ENCODE measurements at places on chromosomes 16 and 17.

- peak; percentile 76 for DNase-seq
Observed at GRCh38 chr16:84062734-84063640, 20.4 kb upstream of the SLC38A8 start.

DNA sequence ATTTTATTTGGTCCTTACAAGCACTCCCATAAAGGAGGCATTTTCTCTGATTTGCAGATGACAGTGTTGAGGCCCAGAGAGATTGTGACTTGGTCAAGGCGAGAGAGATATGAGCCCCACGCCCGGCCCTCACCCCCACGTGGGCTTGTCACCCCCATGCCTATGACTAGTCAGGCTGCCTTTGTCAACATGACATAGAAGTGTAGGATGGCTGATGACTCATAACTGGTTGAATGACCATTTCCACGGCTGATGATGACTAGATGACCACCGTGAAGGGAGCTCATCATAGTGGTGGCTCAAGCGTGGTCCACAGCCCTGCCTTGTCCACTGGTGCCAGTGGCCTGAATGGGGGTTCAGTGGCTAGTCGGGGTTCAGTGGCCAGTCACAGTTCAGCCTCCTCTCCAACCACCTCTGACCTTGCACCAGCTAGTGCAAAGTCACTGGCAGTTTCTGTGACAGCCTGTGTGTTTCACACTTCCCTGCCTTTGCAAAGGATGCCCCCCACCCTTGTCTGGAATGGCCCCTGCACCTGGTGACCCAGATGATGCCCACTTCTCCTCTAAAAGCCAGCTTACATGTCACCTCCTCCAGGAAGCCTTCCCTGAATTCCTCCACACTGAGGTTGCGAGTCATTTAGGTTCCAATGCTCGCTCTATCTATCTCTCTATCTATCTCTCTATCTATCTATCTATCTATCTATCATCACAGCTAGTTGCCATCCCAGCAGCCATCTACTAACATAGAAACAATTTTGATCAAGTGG, 3.8 kb upstream of the WSCD1 start:
- no peak for DNase-seq

- DNase-seq, result peak; percentile 14
Observed at GRCh38 chr16:58563775-58564174, 48.5 kb downstream of the SETD6 start.

DNA sequence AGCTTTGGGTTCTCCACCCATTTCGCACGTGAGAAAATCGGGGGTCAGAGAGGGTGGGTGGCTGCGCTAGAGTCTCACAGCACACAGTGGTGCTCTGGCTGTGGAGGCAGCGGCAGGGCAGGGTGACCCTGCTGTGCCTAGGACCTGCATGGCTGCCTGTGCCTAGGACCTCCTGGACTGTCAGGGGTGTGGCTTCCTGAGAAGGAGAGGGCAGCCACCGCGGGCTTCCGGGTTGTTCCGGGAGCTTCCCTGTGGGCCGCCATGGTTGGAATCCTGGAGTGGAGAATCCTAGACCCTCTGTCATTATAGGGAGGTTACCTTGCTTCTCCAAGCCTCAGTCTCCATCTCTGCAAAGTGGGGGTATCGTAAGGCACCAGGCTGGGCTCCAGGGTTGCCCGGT, 9.3 kb downstream of the ZFPM1 start:
- no peak for DNase-seq

GRCh38 chr17:59047616-59048015, 59.1 kb downstream of the TRIM37 start:
- DNase-seq, result no peak

DNA sequence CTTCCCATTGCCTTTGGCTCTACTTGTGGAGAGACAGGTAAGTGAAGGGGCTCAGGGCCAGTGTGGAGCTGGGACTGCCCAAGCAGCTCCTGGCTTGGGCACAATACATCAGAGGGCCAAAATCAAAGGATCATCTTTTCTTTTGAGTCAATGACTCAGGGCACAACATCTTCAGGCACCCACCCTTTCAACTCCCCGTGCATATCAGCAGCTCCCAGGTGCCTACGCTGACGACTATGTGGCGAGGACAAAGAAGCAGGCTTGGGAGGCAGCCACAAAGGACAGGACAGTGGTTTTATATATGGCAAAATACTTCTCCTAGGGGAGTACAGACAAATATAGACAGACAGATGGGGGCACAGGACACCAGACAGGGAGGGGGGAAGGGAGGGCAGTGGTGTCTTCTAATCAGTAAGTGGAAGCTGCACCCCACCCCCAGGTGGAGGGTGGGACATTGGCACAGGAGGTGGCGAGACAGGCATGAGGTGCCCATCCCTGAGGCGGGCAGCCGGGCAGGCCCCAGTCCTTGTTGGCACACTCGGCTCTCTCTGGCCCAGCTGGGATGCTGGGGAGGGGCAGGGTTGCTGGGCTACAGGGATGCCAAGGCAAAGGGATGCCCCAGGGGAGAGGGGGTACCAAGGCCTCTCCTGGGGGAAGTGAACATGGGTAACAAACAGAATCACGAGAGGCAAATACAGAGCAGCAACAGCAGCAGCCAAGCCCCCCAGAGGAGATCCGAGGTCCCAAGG, 7.7 kb upstream of the ARL5C start:
- DNase-seq, result no peak

DNA sequence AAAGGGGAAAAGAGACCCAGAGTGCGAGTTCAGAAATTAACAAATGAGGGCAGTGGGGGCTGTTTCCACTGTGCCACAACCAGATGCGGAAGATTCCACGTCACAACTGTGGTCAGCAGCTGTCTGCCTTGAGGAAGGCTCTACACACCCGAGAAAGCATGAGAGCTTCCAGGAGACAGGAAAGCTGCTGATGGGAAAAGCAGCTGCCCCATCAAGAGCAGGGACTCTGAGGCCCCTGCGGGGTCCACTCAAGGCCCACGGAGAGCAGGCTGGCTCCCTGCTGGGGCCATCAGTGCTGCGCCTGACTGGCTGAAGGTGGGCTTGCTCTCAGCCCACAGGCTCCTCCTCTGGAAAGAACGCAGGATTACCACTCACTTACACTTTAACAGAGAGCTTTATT, 14.8 kb upstream of the TRAP1 start:
- no peak for DNase-seq

DNA sequence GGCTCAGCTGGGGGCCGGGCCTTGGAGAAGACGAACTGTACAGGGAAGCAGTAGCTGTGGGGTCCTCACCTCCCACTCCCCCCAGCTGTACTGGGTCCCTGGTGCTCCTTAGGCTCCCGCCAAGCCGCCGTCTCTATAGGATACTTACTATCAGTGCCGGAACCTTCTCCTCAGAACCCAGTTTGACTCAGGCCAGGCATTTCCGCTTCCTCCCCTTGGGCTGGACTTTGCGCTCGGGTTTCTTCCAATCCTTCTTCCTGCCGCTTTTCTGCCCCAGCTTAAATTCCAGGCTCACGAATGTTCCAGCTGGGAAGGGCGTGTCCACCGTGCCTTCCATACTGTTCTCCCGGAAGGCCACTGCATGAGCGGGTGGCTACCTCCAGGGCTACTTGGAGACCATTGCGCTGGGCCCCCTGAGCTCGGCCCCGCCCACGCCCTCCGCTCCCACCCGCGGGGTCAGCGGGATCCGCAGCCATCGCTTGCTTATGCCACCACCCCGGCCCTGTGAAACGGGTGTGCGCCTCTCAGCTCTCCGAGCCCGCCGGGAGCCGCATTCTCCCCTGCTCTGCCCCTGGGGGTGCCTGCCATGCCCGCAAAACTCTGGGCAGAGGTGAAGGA, 1795.9 kb downstream of the TP53TG3F start:
- DNase-seq, result no peak

- DNase-seq, result peak; percentile 54
Observed at GRCh38 chr16:67763066-67763465, 43.3 kb downstream of the RANBP10 start.

- DNase-seq, result peak; percentile 84
Observed at GRCh38 chr17:29723278-29724047, 100.8 kb upstream of the CORO6 start.

- peak; percentile 59 for DNase-seq
Observed at GRCh38 chr16:30867747-30868146, 26.1 kb downstream of the BCL7C start.

- DNase-seq, result no peak
Observed at GRCh38 chr17:13984956-13985355, 84.3 kb upstream of the COX10 start.

- DNase-seq, result no peak
Observed at GRCh38 chr17:79532107-79532790, 78.6 kb downstream of the RBFOX3 start.

- no peak for DNase-seq
Observed at GRCh38 chr17:13513039-13513405, 88.7 kb downstream of the HS3ST3A1 start.

DNA sequence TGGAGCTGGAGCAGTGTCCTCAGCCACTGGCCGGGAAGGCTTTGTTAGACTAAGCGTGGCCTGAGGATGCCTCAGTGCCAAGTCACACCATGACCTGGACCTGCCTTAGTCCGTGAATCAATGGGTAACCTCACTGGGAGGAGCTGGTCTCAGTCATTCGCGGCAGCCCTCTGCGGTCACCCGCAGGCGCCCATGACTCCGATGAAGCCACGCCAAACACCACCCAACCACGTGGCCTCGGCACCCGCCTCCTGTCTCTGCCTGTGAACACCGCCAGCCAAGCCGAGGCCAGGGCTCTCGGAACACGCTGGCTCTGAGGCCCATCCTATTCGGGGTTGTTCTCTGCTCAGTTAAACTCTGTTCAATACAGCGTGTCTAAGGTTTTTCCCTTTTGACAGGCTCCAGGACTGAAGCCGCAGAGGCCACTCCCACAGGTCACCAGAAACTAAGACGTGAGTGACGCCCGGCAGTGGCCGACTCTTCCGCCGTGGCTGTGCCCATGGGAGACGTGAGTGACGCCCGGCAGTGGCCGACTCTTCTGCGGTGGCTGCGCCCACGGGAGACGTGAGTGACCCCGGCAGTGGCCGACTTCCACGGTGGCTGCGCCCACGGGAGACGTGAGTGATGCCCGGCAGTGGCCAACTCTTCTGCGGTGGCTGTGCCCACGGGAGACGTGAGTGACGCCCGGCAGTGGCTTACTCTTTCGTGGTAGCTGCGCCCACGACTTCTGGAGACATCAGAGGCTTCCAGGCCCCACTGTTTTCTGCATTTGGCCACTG, 16.8 kb upstream of the PABPN1L start:
- DNase-seq, result no peak

GRCh38 chr16:1740781-1741490, 30.4 kb downstream of the NME3 start:
- no peak for DNase-seq

DNA sequence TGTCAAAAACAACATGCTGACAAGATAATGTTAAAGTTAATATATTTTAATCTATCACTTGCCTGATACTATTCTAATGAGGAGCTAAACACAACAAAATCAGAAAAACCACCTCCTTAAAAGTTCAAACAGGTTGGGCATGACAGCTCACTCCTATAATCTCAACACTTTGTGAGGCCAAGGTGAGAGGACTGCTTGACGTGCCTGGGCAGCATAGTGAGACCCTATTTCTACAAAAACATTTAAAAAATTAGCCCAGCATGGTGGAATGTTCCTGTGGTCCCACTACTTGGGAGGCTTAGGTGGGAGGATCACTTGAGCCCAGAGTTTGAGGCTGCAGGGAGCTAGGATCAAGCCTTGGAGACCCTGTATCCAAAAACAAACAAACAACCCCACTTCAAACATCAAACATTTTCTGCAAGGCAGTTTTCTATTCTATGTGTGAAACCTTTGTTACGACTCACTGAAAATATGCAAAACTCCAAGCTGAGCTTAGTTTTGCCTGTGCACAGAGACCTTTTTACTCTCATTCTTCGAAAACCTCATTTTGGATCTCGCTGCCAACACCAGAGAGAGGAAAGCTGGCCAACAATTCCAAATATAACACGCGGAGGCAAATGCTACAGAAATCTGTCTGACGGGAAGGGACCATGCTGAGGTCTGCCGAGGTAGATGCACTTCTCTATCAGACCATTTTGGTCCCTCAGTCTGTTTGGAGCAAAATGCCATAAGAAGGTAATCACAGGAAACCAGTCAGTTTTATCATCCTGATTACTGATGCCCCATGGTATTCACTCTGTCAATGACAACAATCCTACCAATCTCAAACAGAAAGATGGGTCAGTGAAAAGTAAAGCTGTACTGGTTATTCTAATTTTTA, 6.2 kb downstream of the PHF12 start:
- DNase-seq, result no peak

DNA sequence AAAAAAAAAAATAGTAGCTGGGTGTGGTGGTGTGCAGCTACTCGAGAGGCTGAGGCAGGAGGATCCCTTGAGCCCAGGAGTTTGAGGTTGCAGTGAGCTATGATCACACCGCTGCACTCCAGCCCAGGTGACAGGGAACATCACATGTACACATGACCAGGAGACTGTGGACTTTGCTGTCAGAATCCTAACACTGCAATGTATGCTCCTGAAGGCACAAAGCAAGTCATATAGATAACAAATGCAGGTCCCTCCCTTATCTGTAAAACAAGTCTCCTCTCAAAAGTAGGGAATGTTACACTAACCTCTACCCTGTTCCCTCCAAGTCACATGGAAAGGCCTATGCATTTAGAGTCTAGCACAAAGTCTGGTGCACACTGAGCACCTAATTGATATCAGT, 48.5 kb downstream of the ARHGAP17 start:
- no peak for DNase-seq

GRCh38 chr16:19502395-19503131, 19.3 kb downstream of the GDE1 start:
- peak; percentile 91 for DNase-seq

DNA sequence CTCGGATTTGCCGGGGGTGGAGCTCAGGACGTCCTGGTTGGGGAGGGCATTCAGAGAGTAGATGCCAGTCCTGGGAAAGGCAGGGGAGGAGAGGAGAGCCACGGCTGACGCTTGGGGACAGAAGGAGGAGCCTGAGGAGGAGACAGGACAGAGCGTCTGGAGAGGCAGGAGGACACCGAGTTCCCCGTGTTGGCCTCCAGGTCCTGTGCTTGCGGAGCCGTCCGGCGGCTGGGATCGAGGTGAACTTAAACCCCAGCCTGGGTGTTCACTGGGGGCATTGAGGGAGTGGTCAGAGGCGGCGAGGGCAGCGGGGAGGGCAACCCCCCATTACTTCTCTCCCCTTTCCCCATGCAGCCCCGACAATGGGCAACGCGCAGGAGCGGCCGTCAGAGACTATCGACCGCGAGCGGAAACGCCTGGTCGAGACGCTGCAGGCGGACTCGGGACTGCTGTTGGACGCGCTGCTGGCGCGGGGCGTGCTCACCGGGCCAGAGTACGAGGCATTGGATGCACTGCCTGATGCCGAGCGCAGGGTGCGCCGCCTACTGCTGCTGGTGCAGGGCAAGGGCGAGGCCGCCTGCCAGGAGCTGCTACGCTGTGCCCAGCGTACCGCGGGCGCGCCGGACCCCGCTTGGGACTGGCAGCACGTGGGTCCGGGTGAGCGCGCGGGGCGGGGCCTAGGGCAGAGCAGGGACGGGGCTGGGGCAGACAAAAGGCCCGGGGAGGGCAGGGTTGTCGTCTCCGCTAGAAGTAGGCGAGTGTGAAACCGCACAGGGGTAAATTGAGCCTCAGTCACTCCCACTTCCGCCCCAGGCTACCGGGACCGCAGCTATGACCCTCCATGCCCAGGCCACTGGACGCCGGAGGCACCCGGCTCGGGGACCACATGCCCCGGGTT, 3.7 kb downstream of the NOL3 start:
- DNase-seq, result peak; percentile 93
